ENCODE measurements at places on chromosomes 5 and 9. TPM values are rescaled to one million over a fixed set of nuclear protein-coding genes. Genes with fewer than 3 reads are reported as not detected.

PLPP6 gene
- total RNA-seq: 2.5 TPM

OR1J2 gene
- not detected for total RNA-seq

DNA sequence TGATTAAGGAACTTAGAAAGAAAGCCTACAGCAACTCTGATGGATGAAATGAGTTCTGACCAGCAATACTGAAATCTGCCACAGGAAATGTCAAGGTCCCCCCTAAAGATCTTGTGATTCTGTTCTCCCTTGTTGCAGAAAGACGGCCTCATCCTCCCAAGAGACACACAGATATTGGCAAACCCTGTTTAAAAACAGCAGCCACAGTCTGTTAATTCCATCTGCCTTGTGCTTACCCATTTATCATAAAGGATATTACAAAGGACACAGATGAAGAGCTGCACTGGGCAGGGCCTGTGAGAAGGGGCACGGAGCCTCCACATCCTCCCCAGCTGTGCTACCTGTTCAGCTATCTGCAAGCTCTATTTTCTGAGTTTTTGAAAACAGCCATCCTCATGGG is 15.2 kb downstream of the RAPGEF1 start:
- no peak for DNase-seq
- H3K4me3 ChIP-seq: no peak overlapping the region
- H3K4me1 ChIP-seq: peaks cover 57% of the 10 kb centered on the region
- H3K27ac ChIP-seq: peak overlapping the region; percentile 34
- no peaks in the 10 kb centered on the region for H3K36me3 ChIP-seq
- no peaks in the 10 kb centered on the region for H3K27me3 ChIP-seq

DNA sequence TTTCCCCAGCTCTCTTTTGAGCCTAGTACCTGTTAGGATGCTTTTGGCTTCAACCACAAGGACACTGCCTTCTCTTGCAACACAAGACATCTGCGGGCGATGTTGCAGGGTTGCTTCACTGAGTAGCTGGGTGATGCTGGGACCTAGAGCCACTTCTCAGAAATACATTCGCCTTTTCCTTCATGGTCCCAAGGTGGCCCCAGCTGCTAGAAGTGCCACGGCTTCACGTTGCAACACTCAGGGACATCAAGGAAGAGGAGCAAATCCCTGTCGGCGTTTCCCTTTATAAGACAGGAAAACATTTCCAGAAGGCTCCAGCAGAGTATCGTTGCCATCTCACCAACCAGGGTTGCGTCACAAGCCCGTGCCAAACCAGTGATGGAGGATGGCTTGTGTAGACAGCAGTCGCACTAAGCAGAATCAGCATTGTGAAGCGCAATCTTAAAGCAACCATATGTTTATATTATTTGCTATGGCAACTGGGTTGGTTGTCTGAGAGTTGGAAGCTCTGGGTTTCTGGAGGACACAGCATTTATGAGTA is 62.7 kb downstream of the ANKRD33B start:
- H3K27ac ChIP-seq: peak overlapping the region; percentile 31
- H3K4me3 ChIP-seq: no peak overlapping the region
- DNase-seq: peak; percentile 65
- H3K4me1 ChIP-seq: peaks cover 18% of the 10 kb centered on the region
- H3K36me3 ChIP-seq: no peaks in the 10 kb centered on the region

DNA sequence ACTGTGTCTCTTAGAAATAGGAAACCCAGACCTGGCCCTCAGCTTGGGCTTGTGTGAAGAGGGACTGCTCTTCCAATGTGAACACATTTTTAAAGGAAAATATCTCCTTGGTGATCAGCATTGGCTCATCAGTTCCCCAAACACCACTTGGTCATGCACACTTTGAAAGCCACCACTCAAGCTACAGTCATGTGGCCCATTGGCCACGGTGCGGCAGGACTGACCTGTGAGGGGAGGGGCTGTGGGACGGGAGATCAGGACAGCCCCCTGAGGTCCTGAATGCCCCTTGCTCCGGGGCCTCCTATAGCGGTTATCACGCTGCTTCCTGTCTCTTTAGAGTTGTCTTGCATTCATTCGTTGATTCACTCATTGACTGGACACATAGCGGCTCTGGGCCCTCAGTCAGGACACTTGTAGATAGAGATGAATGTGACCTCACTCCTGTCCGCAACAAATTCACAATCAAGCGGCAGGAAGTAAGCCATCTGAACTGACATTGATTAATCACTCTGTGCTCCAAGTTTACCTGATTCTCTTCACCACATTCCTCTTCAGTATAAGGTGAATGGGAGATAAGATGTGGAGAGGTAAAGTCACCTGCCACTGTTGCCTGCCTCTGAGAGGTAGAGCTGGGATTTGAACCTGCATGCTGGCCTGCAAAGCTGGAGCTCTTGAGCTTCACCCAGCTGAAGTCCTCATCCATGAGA is 73.1 kb downstream of the COL15A1 start:
- no peaks in the 10 kb centered on the region for H3K36me3 ChIP-seq
- no peaks in the 10 kb centered on the region for H3K27me3 ChIP-seq
- H3K4me3 ChIP-seq: no peak overlapping the region
- no peaks in the 10 kb centered on the region for H3K4me1 ChIP-seq

- no peak for DNase-seq
- no peaks in the 10 kb centered on the region for H3K27me3 ChIP-seq
- no peak overlapping the region for H3K4me3 ChIP-seq
- no peaks in the 10 kb centered on the region for H3K4me1 ChIP-seq
- no peaks in the 10 kb centered on the region for H3K36me3 ChIP-seq
- H3K27ac ChIP-seq: no peak overlapping the region
Observed at GRCh38 chr5:6902094-6902493, 188.9 kb downstream of the TENT4A start.
